ENCODE measurements at places on chromosomes 12 and 14.

DNA sequence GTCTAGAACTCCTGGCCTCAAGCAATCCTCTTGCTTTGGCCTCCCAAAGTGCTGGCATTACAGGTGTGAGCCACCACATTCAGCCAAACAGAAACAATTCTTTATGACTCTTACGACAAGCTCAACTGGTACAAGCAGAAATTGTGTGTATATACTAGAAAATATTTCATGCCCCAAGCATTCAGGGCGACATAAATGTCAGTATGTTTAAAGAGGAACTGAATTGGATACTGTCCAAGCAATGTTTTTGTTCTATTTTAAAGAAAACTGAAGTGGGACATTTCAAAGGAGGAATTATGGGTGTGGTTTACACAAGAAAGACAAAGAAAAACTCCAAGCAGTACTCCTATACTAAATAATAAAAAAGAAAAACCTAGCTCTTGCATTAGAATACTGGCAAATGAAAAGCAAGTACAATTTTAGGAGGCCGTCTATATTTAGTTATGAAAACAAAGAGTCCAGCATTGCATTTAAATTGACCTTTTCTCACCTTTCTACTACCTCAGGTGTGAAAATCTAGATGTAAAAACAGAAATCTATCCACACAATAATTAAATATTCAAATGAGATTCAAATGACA is 48.9 kb downstream of the PPP1R12A start:
- no peak for DNase-seq

- no peak for DNase-seq
Measured at GRCh38 chr14:94158239-94158883, 15.8 kb upstream of the PPP4R4 start.

DNA sequence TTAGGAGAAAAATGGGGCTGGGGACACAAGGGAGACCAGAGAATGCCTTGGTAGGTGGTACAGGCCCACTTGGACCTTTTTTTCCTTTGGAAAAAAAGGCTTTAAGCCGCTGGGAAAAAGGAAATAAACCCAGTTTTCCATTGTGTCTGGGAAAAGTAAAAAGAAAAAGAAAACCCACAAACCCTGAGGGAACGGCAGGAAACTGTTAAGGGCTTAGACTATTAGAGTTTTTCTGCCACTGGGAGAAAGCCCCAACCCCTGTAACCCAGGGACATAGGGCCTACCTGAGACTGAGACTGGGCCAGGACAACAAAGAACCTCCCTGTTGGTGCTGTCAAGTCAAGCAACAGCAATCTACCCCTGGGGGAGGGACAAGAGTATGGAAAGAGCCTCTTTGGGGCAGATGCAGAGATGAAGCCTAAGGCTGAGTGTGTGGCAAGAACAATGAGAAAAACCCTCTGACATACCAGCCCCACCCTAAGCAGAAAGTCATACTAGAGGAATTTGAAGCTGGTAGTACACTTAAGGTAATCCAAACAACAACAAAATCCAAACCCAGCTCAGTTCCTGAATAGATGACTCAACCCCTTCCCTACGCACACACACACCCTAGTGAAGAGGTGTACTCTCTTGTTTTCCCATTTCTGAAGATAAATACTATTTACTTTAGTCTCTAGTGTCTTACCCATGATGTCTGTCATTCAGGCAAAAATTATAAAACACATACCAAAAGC is 22.8 kb downstream of the ATF1 start:
- peak; percentile 83 for DNase-seq

GRCh38 chr12:18502422-18502968 is 235.3 kb downstream of the PLCZ1 start:
- no peak for DNase-seq

- DNase-seq: no peak
Measured at GRCh38 chr12:1863823-1864222, 43.5 kb downstream of the LRTM2 start.

DNA sequence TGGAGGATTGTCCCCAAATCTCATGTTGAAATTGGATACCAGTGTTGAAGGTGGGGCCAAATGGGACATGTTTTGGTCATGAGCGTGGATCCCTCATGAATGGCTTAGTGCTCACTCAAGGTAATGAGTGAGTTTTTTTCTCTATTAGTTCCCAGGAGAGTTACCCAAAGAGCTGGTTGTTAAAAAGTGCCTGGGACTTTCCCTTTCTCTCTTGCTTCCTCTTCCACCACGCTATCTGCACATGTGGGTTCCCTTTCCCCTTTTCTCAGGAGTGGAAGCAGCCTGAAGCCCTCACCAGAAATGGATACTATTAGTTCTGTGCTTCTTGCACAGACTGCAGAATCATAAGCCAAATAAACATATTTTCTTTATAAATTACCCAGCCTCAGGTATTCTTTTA is 465.4 kb downstream of the FSCB start:
- no peak for DNase-seq

- DNase-seq: no peak
Measured at GRCh38 chr14:94823556-94824341, 53.8 kb upstream of the GSC start.

DNA sequence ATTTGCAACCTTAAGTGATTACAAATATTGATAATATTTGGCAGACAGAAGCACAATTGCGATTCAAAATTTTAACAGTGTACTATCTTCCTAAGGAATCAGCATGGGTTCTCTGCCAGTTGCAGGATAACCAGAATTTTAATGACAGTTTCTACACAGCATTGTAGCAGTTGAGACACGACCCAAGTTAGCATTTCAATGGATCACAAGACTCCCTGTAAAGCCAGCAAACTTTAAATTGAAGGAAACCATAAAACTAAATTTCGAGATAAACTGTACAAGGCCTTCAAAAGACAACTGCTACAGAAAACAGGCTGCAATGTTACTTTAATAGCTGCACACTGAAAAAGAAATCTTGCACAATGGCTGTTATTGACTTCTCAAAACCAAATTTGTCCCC is 154.9 kb downstream of the MED13L start:
- no peak for DNase-seq

- DNase-seq: no peak
Measured at GRCh38 chr14:89125216-89125615, 291.8 kb downstream of the FOXN3 start.

GRCh38 chr14:91748049-91748448 is 16.2 kb upstream of the CATSPERB start:
- no peak for DNase-seq

- no peak for DNase-seq
Measured at GRCh38 chr12:6685814-6686213, 3.4 kb downstream of the ZNF384 start.

- DNase-seq: no peak
Measured at GRCh38 chr12:108665608-108666202, 32.0 kb upstream of the SELPLG start.

- peak; percentile 44 for DNase-seq
Measured at GRCh38 chr14:77574446-77575115, 41.9 kb downstream of the SPTLC2 start.

GRCh38 chr12:184811-185575 is 29.0 kb downstream of the SLC6A12 start:
- DNase-seq: no peak

DNA sequence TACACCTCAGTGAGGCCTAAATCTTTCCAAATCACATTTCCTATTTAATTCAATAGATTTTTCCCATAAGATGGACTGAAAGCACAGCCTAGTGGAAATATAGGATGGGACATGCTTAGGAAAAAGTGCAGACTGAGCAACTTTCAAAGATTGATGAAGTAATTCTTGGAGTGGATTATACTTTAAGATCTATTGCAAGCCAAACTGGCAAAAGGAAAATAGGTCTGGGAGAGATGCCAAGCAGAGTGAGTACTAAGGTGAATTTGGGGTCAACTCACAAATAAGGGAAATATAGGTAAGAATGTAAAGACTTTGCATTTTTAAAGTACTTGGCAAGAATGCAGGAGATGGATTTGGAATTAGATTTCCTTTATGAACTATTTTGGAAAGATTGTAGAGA is 170.2 kb upstream of the FOXG1 start:
- DNase-seq: peak; percentile 79

DNA sequence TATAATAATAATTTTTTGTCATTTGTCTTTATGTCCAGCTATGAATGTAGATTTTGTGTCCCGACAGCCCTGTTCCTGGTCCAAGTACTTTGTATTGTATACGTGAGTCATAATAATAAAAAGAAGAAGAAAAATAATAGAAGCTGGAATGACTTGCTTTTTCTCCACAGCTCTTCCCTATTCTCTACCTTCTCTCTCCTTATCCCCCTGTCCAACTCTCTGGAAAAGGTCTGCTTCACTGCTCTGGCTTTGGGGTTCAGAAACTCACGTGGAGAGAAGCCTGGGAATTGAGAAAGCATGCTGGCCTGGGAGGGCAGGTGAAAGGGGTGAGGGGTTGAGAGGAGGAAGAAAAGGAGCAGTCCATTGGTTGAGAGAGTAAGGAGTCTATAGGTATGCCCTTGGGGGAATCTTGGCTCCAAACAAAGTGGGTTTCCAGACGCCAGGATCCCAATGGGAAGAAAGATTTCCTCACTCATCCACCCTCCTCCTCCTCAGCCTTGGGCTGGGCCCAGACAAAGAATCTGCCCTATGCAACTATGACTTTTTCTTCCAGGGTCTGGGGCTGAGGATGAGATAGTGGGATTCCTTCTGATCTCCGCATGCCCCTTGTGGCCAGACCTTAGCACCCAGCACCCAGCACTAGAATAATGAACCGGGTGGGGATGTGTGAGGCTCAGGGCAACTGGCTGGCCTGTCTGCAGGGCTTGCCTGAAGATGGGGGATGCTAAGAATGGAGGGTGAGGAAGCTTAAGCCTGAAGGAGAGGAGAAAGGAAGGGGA is 4.0 kb downstream of the HOXC8 start:
- DNase-seq: peak; percentile 74

GRCh38 chr14:71384007-71384845 is 477.0 kb downstream of the PCNX1 start:
- DNase-seq: peak; percentile 65

GRCh38 chr12:58202933-58203718 is 261.8 kb downstream of the ATP23 start:
- no peak for DNase-seq

- peak; percentile 64 for DNase-seq
Measured at GRCh38 chr12:2891240-2892053, 756 bp downstream of the TULP3 start.

DNA sequence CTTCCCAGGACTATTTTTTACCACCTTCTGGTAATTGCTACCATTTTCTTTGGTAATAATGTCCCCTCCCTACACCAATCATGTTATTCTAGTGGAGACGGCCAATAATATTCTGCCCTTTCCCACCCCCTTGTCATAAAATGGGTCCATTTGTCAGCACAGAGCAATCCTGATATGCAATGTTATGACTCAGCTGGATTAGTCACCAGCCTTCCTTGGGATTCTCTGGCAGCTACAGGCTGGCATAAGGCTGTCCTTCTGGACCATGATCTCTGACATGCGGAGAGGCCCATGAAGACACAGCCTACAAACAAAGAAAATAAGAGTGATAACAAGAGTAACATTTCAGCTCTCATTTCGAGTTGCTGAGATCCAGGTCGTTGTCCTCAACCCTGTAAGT is 222.0 kb upstream of the CPNE8 start:
- DNase-seq: no peak

GRCh38 chr14:59037086-59037485 is 151.4 kb upstream of the DAAM1 start:
- no peak for DNase-seq

GRCh38 chr12:42237052-42237852 is 796 bp downstream of the YAF2 start:
- DNase-seq: peak; percentile 75

DNA sequence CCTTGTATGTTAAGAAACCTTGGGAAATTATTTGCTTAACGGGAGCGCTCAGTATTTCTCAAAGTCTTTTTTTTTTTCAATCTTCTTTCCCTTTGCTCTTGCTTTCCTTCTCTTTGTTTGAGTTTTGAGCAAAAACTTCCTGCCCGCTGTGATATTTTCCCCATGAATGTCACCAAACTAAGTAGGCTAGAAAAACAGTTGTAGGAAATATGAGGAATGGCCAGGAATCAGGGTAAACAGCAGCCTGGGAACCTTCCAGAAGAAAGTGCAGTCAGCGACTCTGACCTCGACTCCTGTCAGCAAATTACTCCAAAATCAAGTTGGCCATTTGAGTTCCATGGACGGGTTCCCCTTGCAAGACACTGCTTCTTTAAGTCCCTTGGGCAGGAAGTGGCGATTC is 11.6 kb upstream of the RFLNA start:
- no peak for DNase-seq

DNA sequence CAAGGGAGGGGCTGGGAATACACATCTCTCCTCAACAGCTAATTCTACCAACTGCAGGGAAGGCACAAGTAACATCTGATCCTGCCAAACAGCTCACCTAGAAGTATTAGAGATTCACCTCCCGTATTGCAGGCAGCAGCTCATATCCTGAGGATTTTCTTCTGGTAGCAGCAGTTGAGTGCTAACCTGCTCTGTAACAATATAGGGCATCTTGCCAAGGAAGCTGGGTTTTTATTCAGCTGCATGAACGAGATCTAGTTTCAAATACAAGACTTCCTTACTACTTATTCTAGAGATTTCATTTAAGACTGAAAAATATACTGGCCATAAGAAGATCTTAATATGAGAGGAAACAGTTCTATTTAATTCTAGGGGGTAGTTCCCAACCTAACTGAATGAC is 261.4 kb upstream of the USP15 start:
- no peak for DNase-seq

DNA sequence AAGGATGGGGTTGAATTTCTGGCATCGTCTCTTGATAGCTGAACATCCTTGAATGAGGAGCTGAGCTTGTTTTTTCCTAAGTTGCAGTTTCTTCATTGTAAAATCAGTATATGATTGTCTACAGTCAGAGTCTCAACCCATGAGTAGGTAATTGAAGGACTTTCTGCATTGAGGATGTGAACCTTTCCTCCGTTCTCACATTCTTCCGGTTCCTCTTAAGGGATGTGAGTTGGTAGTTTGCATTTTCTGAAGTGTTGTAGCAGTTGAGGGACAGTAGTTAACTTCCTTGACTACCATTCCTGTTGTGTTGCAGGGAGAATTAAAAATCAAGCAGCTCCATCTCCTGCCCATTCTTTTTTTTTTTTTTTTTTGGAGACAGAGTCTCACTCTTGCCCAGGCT is 19.1 kb downstream of the TPCN1 start:
- no peak for DNase-seq

DNA sequence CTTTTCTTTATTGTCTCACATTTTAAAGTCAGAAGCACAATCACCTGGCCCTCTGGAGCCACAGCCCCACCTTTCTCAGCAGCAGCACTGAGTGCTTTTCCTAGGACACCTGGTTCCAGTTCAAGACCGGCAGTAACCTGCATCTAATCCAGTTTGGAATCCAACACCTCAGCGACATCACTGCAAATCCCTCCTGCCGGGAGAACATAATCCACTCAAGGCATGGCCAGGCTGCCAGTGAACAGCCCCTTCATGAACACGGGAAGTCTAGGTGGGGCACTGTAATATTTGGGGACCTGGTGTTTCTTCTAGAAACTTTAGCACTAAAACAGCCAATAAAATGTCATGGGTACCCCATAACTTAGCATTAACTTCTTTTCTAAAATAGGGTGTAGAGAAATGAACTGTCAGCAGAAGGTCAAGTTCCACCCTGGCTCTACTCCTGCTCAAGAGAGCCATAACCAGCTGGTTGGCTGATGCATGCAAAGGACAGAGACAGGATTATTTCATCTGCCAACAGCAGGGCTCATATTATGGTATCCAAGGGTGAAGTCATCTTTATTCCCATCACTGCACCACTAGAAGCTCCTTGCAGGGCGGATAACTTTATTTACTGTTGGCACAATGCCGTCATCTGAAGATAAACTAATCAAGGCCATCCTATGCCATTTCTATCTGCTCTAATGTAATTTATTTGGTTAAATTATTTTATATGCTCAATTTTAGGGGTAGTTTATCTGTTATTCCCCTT is 76.7 kb downstream of the TTC7B start:
- no peak for DNase-seq
